ENCODE measurements at places on chromosomes 1 and 21. TPM values are rescaled to one million over a fixed set of nuclear protein-coding genes. Genes with fewer than 3 reads are reported as not detected.

- DNase-seq: no peak
Observed at GRCh38 chr1:36961062-36961615, 73.2 kb downstream of the GRIK3 start.

- no peak for DNase-seq
Observed at GRCh38 chr1:179447489-179447888, 81.7 kb downstream of the AXDND1 start.

Gene NR0B2
- total RNA-seq: not detected

GRCh38 chr1:244087611-244088010, 36.5 kb downstream of the ZBTB18 start:
- no peak for DNase-seq

DNA sequence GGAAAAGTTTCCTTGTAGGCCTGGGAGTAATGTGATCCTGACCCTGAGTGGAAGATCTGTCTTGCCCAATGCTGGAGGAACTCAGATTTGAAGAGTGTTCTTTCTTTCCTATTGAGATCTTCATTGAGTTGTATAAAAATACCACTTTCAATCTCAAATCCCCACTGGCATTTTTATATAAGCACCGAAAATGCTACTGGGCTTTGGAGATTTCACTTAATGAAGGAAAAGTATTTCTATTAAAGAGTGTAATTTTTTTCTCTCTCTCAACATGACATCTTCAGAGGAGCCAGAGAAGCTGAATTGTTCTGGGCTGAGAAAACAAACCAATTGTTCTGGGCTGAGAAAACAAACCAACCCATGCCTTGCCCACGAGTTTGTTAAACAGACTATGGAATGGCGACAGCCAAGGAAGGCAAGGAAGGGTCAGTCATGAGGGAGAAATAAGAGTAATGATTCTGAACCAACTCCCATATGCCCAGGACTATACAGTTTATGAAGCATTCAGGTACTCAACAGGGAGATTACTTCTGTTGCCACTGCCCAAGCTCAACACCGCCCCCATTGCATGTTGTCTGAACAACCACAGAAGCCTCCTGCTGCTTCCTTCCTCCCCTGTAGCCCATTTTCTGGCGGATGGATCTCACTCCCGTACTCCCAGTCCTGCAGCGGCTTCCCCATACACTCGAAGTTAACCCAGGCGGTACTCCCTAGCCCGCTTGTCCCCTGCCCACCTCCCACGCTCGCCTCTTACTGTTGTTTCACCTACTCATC, 103.2 kb downstream of the BEND5 start:
- DNase-seq: no peak

Gene ALX3
- total RNA-seq: not detected

DNA sequence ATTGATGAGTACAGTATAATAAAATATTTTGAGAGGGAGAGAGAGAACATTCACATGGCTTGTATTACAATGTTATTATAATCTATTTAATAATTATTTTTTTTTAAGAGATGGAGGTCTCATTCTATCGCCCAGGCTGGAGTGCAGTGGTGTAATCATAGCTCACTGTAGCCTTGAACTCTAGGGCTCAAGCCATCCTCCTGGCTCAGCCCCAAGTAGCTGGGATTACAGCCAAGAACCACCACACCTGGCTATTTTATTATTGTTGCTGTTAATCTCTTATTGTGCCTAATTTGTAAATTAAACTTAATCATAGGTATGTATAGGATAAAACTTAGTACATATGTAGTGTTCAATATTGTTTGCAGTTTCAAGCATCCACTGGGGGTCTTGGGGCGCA, 57.8 kb downstream of the HS2ST1 start:
- no peak for DNase-seq

GRCh38 chr1:109739738-109740614, 862 bp downstream of the GSTM3 start:
- peak; percentile 76 for DNase-seq

- DNase-seq: peak; percentile 96
Observed at GRCh38 chr1:161185282-161185682, 8.0 kb upstream of the B4GALT3 start.

DNA sequence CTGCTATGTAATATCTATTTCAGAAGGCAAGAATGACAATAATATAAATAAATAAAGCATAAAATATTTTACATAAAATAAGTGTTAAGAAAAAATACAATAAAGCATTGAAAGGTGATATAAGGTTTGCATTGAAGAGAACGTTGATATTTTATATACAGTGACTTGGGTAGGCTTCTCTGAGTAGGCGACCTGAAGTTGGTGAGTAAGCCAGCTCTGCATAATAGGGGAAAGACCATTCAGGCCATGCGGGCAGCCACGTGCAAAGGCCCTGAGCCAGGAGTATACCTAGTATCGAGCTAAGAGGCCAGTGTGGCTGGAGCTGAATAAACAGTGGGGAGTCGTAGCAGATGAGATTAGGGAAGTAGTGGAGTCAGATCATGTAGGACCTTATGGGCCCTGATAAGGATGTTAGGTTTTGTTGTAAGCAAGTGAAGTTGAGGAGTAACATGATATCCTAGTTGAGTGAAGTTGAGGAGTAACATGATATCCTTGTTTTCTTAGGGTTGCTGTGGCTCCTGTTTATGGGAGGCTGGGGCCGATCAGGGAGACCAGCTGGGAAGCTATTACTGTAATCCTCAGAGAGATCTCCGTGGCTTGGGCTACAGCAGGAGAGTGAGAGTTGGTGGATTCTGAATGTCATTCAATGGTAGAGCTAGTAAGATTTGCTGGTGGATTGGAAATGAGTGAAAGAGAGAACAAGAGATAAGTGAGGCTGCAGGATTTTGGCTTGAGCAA, 22.0 kb downstream of the KCNK1 start:
- DNase-seq: peak; percentile 12

DNA sequence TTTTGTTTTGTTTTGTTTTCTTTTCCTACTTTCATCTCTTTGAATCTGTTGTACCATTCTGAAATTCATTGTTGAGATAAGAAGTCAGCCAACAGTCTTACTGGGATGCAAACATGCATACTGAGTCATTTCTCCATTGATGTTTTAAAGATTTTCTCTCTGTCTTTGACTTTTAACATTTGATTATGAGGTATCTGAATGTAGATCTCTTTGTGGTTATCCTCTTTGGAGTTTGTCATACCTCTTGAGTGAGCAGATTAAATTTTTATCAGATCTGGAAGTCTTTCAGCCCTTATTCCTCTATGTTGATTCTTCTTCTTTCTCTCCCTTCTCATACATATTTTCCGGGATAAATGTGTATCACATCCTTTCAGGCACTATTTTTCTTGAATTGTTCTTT, 406.9 kb upstream of the NCAM2 start:
- DNase-seq: no peak
